ENCODE measurements at places on chromosomes 1 and 21.

DNA sequence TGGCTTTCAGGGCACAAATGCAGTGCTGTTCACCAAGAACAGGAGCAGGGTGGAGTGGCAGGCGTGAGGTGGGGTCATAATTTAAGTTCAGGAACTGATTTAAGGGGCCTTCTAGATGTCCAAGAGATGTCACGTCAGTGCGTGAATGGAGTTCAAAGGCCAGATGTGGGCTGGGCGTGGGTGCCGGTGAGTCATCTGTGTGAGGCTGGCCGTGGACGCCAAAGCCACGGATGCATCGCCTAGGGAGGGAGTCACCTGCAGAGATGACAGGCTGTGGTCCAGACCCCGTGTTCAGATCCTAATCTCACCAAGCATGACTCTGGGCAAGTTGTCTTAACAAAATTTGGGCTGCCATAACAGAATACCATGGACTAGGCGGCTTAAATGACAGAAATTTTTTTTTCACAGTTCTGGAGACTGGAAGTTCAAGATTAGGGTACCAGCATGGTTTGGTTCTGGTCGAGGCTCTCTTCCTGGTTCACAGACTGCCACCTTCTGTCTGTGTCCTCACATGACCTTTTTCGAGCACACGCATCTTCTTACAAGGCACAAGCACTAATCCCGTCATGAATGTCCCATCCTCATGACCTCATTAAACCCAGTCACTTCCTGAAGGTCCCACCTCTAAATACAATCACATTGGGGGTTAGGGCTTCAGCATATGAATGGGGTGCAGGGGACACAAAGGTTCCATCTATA lies 109.6 kb downstream of the PRDM2 start:
- no peak for DNase-seq

DNA sequence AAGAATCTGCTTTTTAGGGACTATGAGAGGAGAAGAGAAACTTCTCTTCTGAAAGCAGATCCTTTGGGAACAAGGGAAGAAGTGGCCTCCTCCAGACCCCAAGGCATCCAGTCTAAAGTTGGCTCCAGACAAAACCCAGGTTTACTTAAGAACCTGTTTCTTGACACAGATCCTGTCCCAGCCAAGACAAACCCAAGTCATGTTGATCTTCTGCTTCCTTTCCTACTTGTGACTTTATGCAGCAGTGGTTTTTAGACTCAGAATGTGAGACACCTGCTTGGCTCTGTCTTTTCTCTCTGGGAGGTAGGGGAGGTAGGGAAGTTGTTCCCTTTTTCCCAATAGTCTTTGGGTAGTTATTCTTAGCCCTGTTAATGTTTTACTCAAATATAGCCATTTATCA lies 38.3 kb downstream of the ELAPOR1 start:
- no peak for DNase-seq

DNA sequence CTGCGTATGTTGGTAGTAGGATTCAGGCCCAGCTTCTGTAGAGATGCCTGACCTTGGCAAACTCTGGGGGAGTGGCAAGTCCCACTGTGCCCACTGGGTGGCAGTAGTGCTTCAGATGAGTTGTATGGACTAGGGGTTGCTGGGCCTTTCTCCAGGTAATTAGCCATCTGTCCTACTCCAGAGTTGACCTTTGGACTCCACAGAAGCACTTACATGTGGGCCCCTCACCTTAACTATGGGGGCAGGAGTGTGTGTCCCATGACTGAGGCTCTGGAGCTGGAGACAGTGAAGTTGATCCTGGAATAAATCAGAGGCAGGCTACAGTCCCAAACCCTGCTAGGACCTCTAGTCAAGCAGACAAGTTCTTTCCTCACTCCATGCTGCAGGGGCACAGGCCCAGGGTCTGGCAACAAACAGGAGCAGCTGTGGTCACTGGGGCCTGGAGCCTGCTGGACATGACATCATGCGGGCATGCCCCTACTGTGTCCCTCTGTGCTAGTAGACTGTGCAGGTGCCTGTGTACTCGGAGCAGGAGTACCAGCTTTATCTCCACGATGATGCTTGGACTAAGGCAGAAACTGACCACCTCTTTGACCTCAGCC lies 4.6 kb downstream of the DMAP1 start:
- DNase-seq = peak; percentile 70

GRCh38 chr1:234862944-234863515 lies 253.1 kb upstream of the IRF2BP2 start:
- DNase-seq = no peak

- no peak for DNase-seq
These were observed 2.0 kb downstream of the LORICRIN start for GRCh38 chr1:153261281-153262069.

- no peak for DNase-seq
These were observed 25.4 kb upstream of the RGS16 start for GRCh38 chr1:182629499-182630096.

GRCh38 chr1:18991585-18991984 lies 35.1 kb upstream of the IFFO2 start:
- DNase-seq = no peak

GRCh38 chr1:181558416-181558815 lies 75.1 kb downstream of the CACNA1E start:
- no peak for DNase-seq

DNA sequence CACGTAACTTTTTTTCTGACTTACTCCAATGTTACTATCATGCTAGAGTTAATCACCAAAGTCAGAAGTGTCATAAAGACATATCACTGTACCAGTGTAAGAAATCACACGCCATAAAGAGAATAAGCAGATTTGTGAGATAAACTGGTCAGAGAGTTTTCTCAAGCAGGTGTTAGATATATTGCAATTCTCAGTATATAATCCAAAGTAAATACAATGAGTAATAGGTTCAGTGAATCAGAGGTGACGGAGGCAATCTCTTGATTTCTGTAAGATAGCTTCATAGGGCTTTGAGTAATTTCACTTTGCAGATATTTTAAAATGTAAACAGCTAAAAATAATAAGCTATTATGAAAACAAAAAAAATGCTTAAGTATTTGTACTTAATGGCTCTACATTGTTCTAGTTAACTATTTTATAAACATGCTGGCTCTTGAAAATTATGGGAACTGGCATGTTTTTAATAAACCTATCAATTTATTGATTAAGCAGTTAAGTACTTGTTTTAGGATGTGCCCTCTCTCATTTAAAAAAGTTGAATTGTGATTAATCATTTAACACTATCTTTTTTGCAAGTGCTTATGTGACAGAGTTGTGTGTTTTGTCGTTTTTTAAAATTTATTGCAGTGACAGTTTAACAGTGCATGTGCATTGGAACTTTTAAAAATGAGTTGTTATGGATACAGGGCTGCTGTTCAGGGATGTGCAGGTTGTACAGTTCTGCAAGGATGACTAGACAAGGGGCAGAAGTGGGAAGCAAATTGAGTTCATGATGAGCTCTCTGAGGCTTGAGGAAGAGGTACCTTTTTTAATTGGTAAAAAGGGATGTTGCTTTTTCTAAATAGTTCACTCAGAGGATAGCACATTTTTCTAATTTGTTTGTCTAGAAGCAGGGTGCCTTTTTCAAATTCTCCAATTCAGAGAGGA lies 119.1 kb downstream of the USP25 start:
- no peak for DNase-seq

GRCh38 chr1:3774946-3775489 lies 2.5 kb downstream of the SMIM1 start:
- DNase-seq = no peak

- DNase-seq = peak; percentile 66
These were observed 4.9 kb upstream of the TMEM61 start for GRCh38 chr1:54975356-54976108.

DNA sequence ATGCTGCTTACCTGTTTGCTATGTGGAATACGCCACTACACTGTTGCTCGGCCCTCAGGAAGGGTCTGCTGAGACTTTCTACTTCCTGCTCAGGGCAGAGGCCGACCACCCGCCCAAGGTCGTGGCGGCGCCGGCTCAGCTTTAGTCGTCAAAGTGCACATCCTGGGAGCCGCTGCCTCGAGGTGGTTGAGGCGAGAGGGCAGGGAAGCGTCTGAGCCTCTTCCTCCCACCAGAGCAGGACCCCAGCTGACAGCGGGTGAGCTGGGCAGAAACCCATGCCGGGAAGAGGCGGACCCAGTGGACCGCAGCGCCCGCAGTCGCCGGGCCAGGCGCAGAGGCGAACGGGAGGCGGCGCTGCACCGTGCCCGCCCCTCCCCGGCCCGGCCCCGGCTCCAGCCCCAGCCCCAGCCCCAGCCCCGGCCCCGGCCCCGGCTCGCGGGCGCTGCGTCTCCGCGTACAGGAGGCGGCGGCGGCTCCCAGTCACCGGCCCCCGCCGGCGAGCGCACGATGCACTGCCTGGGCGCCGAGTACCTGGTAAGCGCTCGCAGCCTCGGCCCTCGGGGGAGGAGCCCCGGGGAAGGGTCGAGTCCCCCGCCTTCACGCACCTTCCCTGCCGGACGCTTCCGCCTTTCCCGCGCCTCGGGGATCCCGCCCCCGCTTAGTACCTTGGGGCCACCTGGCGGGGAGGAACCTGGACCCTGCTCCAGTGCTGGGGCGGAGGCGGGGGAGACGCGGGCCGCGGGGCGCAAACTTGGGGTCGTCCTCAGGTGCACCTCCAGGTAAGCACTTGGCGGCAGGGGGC lies at the start of gene SLC44A3:
SLC44A3 (plus strand) TSS at position 413 of the 802 bp plus-strand sequence; CDS start at position 508, 95 bp downstream.
- no peak for DNase-seq

DNA sequence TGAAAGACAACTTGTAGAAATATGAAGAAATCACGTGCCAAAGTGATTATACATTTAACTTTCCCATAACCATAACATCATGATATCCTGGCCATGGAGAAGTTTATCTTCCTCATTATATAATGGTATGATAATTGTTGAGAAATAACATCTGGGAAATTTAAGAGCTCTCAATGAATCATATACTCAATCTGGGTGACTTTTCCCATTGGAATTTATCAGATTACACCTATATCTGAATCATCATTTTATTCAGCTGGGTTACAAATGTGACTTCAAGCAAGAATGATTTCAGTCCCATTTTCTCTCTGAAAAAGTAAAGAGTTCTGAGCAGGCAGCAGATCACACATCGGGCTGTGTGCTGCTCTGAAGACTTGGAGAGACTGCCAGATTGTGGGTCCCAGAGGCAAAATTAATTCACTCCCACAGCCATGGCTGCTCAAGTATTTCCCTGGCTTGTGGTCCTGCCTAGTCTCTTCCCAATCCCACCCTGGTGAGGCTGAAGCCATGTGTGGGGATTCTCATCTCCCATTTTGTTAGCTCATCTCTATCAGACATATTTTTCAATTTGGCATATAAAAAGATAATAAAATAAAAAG lies 278.0 kb downstream of the MRPL39 start:
- DNase-seq = no peak

GRCh38 chr1:228306275-228307217 lies 98.7 kb downstream of the OBSCN start:
- no peak for DNase-seq

DNA sequence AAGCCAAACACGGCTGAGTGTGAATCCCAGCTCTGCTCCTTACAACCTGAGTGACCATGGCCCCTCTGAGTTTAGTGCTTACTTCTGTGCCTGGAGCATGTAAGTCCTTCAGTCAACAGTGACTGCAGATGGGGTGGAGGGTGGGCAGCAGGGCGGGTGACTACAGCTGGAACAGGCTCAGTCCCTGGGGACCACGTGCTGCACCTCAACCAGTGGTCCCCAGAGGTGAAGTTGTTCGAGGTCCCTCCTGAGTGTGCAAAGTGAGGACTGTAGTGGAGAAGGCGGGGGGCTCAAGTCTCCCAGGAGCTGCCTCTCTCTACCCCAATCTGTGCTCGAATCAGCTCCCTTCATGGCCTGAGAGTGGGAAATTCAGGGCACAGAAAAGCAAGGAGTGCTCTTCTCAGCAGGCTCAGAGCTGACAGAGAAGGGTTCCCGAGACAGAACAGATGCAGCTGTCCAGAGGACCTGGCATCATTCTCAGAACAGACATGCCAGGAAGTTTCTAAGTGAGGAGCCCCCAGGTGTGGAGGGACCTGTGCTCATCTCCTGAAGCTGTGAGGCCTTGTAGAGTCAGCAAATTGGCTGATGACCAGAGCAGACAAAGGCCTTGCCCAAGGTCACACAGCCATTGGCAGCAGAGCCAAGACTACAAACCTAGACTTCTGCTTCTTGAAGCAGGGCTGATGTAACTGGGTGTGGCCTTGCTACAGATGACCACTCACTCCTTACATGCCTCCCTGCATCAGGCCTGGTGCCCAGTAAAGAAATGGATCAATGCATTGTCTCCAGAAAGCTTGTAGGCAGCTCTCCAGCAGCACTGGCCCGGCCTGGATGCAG lies 61.7 kb upstream of the EDN2 start:
- no peak for DNase-seq

- no peak for DNase-seq
These were observed 18.3 kb downstream of the PLEKHA6 start for GRCh38 chr1:204341380-204341779.

GRCh38 chr1:183101081-183101480 lies 77.9 kb downstream of the LAMC1 start:
- no peak for DNase-seq

DNA sequence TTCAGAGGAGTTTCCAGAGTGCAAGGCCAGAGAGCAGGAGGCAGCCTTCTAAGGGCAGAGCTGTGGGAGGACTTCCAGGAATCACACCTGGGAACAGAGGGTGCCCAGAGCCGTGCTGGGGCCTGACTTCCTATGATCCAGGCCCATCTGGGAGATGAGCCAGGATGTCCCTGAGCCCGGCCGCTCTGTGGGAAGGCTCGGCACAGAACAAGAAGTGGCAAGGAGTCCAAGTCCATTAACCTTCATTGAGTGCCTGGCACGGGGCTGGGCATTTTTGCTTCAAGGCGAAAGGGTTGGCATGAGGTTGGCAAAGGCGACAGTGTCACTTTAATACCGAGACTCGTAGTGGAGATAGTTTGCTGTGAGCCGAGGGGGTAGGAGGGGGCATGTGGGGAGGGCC lies 18.2 kb downstream of the TMEM201 start:
- DNase-seq = no peak

GRCh38 chr1:97243973-97244560 lies 522.5 kb downstream of the PTBP2 start:
- DNase-seq = no peak

DNA sequence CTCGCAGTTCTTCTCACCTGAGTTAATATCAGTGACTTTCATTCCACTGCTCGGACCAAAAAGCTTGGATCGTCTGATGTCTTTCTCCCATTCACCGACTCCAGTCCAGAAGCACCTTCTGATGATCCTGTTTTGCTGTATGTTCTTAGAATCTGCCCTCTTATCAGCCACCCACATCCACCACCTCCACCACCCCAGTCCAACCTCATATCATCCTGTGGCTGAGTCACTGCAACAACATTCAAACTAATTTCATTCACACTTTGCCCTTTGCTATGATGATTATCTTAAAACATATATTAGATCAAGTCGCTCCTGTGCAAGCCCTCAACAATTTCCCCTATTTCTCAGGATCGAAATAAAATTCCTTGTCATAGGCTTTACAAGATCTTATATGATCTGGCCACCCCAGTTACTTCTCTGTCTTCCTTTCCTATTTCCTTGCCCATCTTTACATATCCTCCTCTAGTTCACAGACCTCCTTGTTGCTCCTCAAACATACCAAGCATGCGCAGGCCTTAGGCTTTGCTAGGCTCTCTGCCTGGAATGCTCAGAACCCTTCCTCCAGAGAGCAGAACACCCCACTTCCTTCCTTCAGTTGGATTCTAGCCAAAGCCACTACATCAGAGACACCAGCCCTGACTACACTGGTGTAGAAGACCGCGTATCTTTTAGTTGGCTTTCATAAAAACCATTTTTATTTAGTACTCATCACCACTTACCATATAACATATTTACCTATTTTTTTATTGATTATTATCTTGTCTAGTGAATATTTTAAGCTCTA lies 335.7 kb upstream of the GREM2 start:
- no peak for DNase-seq

- DNase-seq = no peak
These were observed 112.0 kb downstream of the PDE4B start for GRCh38 chr1:65904681-65905083.

GRCh38 chr1:17059391-17060305 lies 5.8 kb upstream of the SDHB start:
- peak; percentile 17 for DNase-seq

Data from NCI-H748 treated with DMSO at 0.1 percent for 48 hours (cell line).